ENCODE measurements at places on chromosomes 16 and 17.

DNA sequence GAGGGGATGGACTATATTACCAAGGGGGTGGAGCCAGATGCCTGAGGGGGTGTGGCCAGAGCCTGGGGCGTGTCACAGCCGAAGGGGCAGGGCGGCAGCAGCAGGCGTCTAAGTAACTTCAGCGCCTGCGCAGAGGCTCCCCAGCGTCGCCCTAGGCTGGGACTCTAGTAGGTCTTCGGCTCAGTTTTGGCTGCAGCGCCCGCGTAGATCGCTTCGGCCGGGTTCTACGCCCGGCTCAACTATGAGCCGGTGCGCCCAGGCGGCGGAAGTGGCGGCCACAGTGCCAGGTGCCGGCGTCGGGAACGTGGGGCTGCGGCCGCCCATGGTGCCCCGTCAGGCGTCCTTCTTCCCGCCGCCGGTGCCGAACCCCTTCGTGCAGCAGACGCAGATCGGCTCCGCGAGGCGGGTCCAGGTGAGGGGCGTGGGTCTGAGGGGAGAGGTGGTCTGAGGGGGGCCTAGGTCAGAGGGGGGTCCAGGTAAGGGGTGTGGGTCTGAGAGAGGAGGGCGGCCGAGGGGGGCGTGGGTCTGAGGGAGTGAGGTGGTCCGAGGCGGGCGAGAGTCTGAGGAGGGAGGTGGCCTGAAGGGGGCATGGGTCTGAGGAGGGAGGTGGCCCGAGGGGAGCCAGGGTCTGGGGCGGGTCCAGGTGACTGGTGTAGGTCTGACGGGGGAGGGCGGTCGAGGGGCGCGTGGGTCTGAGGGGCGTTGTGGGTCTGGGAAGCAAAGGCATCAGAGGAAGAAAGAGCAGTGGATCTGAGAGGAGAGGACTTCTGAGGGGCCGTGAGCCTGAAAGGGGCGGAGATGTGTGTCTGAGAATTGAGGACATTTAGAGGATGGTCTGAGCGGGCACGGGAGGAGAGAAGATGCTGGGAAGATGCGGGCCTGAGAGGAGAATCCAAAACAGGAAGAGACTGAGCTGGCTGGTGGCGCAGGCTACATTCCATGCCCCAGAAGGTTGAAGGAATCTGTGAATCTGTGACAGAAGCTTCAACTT is at the start of gene LPCAT2:
Gene LPCAT2 (plus strand): TSS at position 132 of the 991 bp plus-strand sequence. CDS start 110 bp downstream, at position 242.
- DNase-seq, result no peak
- peaks cover 46% of the 10 kb centered on the region for H3K27me3 ChIP-seq
- H3K4me3 ChIP-seq, result peak within 1 kb of the TSS; percentile 63
- peaks cover 3% of the 10 kb centered on the region for H3K4me1 ChIP-seq
- H3K36me3 ChIP-seq, result no peaks in the 10 kb centered on the region

DNA sequence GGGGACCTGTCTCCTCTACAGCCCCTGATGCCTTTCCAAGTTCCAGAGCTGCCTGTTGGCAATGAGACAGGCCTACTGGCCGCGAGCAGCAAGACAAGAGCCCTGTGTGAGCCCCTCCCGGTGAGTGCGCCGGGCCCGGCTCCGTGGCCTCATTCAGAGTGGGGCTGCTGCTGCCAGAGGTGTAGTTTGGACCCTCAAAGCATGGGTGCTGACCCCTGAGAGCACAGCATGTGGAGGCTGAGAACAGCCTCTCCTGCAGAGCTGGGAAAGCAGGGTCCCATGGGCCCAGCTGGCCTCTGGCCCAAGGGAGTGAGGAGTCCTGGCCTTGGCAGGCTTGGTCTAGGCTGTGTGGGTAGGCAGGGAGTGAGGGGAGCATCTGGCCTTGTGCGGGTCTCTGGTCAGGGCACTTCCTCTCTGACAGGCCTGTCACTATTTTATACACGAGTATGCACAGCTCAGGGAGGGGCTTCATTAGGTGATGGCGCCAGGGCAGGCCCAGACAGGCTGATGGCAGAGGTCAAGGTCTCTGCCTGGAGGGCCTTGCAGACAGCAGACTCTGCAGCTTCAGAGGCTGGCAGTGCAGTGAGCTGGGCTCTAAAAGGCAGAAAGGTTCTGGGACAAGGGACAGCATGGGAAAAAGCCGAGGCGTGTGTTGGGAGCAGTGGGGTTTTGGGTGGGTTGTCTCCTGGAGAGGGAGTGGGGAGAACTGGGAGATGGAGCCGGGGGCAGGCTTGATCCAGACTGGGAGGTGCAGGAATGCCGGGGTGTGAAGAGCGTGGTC is 43.4 kb downstream of the ADCY7 start:
- no peak overlapping the region for H3K4me3 ChIP-seq
- DNase-seq, result no peak
- no peaks in the 10 kb centered on the region for H3K27me3 ChIP-seq
- H3K36me3 ChIP-seq, result peaks cover 53% of the 10 kb centered on the region
- peak overlapping the region; percentile 76 for H3K27ac ChIP-seq
- peaks cover 5% of the 10 kb centered on the region for H3K4me1 ChIP-seq

- H3K4me3 ChIP-seq, result no peak overlapping the region
- H3K4me1 ChIP-seq, result peaks cover 2% of the 10 kb centered on the region
- no peaks in the 10 kb centered on the region for H3K27me3 ChIP-seq
- no peak overlapping the region for H3K27ac ChIP-seq
- DNase-seq, result no peak
These were observed 28.0 kb downstream of the LLGL2 start for GRCh38 chr17:75553295-75554110.

- H3K36me3 ChIP-seq, result no peaks in the 10 kb centered on the region
- no peak overlapping the region for H3K4me3 ChIP-seq
- H3K27ac ChIP-seq, result no peak overlapping the region
These were observed 103.3 kb upstream of the CIBAR2 start for GRCh38 chr16:85215478-85216118.

- peak overlapping the region; percentile 88 for H3K4me3 ChIP-seq
- H3K27ac ChIP-seq, result peak overlapping the region; percentile 83
- H3K4me1 ChIP-seq, result peaks cover 11% of the 10 kb centered on the region
- DNase-seq, result no peak
- H3K27me3 ChIP-seq, result no peaks in the 10 kb centered on the region
- H3K36me3 ChIP-seq, result peaks cover 18% of the 10 kb centered on the region
These were observed 790 bp downstream of the BCKDK start for GRCh38 chr16:31108794-31109558.

- peaks cover 3% of the 10 kb centered on the region for H3K36me3 ChIP-seq
- no peak for DNase-seq
- H3K4me1 ChIP-seq, result peaks cover 13% of the 10 kb centered on the region
- H3K27ac ChIP-seq, result no peak overlapping the region
- H3K27me3 ChIP-seq, result no peaks in the 10 kb centered on the region
These were observed 6.1 kb downstream of the WWOX start for GRCh38 chr16:78105517-78105916.

- H3K36me3 ChIP-seq, result no peaks in the 10 kb centered on the region
- no peak overlapping the region for H3K27ac ChIP-seq
- H3K4me3 ChIP-seq, result no peak overlapping the region
- no peaks in the 10 kb centered on the region for H3K4me1 ChIP-seq
These were observed 236.0 kb upstream of the IRX5 start for GRCh38 chr16:54694651-54695050.

DNA sequence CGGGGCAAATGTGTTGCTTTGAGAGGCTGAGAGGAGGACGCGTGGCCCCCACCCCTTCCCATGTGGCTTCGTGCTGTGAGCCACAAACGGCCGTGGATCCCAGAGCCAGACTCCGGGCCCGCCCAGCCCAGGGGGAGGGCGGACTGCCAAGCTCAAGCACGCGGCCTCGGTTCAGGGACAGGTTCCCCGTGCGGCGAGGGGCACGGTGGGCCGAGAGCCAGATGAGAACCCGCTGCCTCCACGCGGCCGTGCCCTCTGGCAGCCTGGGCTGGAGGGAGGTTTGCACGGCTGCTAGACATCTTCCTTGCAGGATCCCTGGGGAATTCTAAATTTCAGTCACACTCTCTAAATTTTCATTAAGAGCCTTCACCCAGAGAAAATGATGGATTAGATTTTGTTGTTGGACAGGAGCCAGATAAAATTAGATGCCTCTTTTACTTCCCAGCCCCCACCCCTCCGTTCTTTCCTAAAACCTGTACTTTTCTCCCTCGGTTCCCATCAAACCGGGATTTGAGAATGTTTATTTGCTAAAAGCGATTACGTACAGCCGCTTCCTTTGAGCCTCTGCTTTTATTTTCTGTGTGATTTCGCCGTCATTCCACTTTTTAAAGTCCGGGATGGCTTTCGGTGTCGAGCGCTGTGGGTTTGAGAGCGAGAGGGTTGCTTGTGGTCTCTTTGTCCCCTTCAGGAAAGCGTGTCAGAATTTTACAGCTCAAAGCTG is 25.0 kb upstream of the GNG13 start:
- no peaks in the 10 kb centered on the region for H3K4me1 ChIP-seq
- H3K4me3 ChIP-seq, result no peak overlapping the region
- H3K27me3 ChIP-seq, result peaks cover 15% of the 10 kb centered on the region
- no peak overlapping the region for H3K27ac ChIP-seq
- no peak for DNase-seq

- H3K27ac ChIP-seq, result no peak overlapping the region
- no peaks in the 10 kb centered on the region for H3K36me3 ChIP-seq
- peaks cover 4% of the 10 kb centered on the region for H3K4me1 ChIP-seq
- no peak for DNase-seq
These were observed 122.0 kb downstream of the IRF8 start for GRCh38 chr16:86020971-86021370.

DNA sequence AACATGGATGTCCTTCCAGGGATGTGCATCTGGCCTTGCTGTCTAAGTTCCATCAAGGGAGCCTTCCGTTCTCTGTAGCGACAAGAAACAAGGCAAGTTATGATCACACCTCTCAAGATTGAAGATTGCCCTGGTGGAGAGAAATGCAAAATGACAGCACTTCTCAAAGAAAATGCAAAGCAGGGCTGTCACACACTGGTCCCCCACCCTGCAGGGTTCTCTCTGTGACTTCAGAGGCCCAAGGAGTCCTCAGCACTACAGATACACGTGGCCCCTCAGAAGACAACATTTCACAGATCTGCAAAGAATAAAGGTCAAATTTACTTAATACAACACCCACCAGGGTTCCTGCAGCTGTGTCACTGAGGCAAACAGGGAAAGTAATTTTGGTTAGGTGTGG is 60.7 kb upstream of the TEX2 start:
- DNase-seq, result no peak
- H3K4me1 ChIP-seq, result peaks cover 17% of the 10 kb centered on the region
- no peak overlapping the region for H3K27ac ChIP-seq
- no peaks in the 10 kb centered on the region for H3K27me3 ChIP-seq
- peaks cover 10% of the 10 kb centered on the region for H3K36me3 ChIP-seq

- H3K4me1 ChIP-seq, result no peaks in the 10 kb centered on the region
- DNase-seq, result no peak
- H3K27ac ChIP-seq, result no peak overlapping the region
- peaks cover 28% of the 10 kb centered on the region for H3K27me3 ChIP-seq
- no peaks in the 10 kb centered on the region for H3K36me3 ChIP-seq
These were observed 36.8 kb upstream of the LYRM9 start for GRCh38 chr17:27930000-27930399.

GRCh38 chr17:19781488-19782458 is 33.7 kb upstream of the ALDH3A1 start:
- H3K36me3 ChIP-seq, result peaks cover 26% of the 10 kb centered on the region
- no peaks in the 10 kb centered on the region for H3K4me1 ChIP-seq
- H3K27ac ChIP-seq, result peak overlapping the region; percentile 33
- no peak overlapping the region for H3K4me3 ChIP-seq

DNA sequence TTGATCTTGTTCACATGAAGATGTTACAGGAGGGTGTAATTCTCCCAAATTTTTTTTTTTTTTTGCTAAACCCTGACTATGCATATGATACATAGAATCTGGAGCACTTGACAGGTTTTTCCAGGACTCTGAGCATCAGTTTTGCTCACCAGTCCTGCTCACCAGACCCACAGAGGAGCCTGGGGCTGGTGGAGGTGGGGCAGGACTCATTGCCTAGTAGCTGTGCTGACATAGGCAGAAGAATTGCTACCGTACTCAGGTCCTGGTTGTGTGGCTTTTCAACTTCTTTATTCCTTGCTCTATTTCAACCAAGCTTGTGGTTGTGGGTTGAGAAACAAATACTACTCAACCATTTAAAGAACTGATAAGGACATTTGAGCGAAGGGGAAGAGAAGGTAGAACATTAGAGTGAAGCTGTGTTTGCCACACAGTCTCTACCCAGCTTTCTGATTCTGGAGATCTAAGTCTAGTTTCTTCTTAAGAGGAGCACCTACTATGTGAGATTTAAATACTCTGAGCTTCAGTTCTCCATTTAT is 212.4 kb downstream of the UTP18 start:
- no peak for DNase-seq
- no peaks in the 10 kb centered on the region for H3K4me1 ChIP-seq
- no peak overlapping the region for H3K4me3 ChIP-seq
- H3K36me3 ChIP-seq, result no peaks in the 10 kb centered on the region
- no peak overlapping the region for H3K27ac ChIP-seq

- no peak overlapping the region for H3K4me3 ChIP-seq
- no peaks in the 10 kb centered on the region for H3K27me3 ChIP-seq
- no peak overlapping the region for H3K27ac ChIP-seq
These were observed 23.2 kb downstream of the CPPED1 start for GRCh38 chr16:12780467-12780866.

DNA sequence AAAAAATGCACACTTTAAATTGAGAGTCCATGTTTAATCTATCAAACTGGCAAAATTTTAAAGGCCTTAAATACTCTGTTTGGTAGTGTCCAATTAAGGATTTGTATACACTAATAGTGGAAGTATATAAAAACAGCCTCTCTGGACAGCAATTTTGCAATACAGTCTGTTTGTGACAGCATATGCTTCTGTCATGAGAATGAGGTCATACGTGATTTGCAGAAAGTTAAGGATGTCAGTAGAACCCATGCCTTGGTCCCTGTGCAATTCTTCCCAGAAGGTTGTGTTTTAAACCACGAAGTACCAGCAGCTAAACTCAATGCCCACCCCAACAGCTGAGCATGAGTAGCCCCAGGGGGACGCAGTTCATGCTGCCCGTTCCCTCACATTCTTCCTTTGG is 78.4 kb downstream of the AIPL1 start:
- no peak overlapping the region for H3K4me3 ChIP-seq
- peaks cover 45% of the 10 kb centered on the region for H3K27me3 ChIP-seq
- no peak for DNase-seq
- H3K36me3 ChIP-seq, result peaks cover 2% of the 10 kb centered on the region
- H3K4me1 ChIP-seq, result no peaks in the 10 kb centered on the region

DNA sequence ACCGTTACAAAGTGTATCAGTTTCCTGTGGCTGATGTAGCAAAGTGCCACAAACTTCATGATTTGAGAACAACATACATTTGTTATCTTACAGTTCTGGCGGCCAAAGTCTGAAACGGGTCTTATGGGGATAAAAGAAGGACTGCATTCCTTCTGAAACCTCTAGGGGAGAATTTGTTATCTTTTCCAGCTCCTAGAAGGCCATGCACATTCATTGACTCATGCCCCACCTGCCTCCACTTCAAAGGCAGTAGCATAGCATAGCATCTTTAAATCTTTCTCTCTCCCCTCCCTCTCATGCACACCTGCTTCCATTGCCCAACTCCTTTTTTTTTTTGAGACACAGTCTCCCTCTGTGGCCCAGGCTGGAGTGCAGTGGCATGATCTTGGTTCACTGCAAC is 190.7 kb upstream of the DYNLRB2 start:
- DNase-seq, result no peak
- H3K27me3 ChIP-seq, result peaks cover 35% of the 10 kb centered on the region
- no peak overlapping the region for H3K27ac ChIP-seq
